Posterior vena cava (tissue), 2 donors: ENCODE measurements at places on chromosomes 1 and 21. TPM values are rescaled to one million over a fixed set of nuclear protein-coding genes. Genes with fewer than 3 reads are reported as not detected.

GRCh38 chr1:159008744-159009188 is 941 bp upstream of the IFI16 start:
- no peak for DNase-seq

DNA sequence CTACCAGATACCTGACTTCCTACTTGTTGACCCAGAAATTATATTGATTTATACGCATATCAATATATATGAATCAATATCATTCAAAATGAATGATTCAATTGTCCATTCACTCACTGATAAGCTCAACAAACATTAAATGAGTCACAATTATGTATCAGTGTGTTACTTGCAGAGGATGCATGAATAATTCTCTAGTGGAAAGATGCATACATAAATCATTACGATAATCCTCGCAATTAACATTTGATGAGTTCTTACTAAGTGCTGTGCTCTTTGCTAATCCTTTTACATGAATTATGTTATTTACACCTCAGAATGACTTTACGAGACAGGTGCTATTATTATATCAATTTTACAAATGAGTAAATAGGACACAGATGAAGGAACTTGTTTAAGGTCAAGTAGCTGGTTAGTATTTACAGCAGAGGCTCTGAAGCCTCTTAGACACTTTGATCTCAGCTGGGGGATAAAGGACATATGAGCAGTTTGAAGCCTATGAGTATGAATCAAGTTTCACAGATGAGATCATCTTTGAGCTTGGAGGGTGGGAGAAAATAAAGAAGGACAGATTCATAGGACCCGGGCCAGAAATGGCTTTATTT is 112.8 kb upstream of the ADAMTS5 start:
- no peak for DNase-seq

- DNase-seq = no peak
Measured at GRCh38 chr1:11847667-11848372, at the start of gene NPPA. Gene NPPA, minus strand, starts transcription at chr1:11847783. Its CDS starts 99 bp downstream, at chr1:11847684.

DNA sequence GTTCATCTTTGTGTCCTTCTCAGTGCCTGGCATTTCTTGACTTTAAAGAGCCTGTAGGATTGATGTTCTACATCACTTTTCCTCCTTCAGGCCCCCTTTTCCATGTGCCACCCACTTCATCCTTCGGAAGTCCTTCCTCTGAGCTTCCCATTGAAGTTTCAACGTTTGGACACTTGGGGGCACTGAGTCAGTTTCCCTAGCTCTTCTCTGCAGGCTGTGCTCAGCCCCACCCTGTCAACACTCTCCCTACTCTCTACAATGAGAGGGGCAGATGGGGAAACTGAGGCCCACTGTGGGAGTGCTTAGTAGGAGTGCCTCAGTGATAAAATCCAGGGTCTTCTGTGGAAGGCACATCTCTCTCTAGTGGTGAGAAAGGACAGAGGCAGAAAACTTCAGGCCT is 11.9 kb downstream of the KCNJ10 start:
- DNase-seq = no peak

- DNase-seq = no peak
Measured at GRCh38 chr1:9086796-9087195, 17.4 kb upstream of the SLC2A5 start.

GRCh38 chr1:222539951-222540597 is 7.8 kb downstream of the HHIPL2 start:
- DNase-seq = no peak

DNA sequence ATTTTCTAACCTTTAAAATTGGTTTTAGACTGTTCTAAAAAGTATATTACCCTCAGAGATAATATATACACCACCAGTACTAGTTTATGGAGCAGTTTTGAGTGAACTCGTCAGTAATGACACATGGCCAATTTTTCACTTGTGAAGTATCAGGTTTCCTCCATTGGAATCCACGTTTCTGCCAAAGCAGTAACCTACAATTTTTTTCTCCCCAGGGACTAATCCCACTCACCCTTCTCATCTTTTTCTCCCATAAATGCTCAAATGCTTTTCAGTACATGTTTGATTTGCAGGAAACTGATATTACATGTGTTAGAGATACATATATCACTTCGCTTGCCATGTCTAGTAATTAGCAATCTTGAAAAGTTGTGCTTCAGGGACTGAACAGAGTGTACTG is 94.1 kb downstream of the COL24A1 start:
- no peak for DNase-seq

DNA sequence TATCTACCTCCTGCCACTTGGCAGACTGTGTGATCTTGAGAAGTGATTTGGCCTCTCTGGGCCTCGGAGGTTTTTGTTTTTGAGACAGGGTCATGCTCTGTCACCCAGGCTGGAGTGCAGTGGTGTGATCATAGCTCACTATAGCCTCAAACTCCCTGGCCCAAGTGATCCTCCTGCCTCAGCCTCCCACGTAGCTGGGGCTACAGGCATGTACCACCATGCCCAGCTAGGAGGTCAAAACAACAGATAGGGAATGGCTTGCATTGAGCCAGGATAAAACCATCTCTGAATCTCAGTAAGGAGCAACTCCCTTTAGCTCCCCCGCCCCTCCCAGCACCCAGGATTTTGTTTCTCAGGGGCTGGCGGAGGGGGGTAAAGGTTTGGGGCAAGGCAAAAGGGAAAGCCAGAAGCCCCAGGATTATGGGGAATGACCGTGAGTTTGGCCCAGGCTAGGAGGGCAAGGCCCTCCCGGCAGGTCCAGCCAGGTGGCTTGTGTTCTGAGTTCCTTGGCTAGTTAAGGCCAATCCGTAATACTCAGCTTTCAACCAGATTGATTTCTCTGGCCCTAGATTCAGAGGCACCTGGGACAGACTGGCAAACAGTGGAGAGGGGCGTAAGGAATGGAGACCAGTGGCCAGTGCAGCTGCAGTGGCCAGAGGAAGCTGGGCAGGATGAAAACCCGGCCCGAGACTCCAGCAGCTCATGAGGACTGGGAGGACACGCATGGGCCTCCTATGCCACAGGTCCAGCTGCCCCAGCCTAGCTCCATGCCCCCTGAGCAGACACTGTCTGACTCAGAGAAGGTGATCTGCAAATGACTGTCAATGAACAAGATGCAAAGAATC is 130.1 kb downstream of the DMRTB1 start:
- peak; percentile 70 for DNase-seq

- DNase-seq = no peak
Measured at GRCh38 chr1:232174306-232174705, 455.6 kb downstream of the SIPA1L2 start.

GRCh38 chr1:39153684-39154083 is 50.8 kb upstream of the MACF1 start:
- no peak for DNase-seq

GRCh38 chr1:36760081-36760480 is 274.2 kb downstream of the GRIK3 start:
- DNase-seq = peak; percentile 66

DNA sequence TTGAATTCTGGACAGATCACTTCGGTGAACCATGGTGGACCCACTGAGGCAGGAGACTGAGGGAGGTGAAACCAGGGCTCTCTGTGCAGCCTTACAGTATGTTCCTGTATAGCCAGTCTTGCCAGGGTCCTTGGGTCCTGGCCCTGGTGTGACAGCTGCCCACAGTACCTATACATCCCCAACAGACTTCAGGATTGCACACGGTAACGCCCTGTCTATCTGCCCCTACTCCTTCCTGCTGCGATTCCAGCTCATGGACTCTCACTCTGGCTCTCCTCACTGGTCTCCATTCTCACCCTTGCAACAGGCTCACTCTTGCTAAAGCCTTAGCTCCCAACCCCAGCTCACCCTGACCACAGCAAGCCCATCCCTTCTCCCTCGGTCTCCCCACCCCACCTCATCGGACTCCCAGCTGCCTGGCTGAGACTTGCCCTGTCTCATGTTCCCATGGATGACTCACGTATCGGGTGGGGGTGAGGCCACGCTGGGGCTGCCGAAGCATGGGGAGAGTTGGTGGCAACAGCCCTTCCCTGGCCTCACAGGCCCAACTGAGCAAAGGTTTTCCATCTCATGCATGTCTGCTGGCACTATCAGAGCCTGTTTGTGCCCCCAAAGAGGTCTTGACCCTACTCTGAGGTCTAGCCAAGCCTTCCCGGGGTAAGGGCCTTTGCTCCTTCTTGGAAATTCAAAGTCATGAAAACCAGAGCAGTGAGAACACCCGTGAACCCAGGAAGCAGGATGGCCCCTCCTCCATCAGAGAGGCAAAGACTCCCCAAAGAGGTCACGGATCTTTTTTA is 7.1 kb downstream of the PHLDA3 start:
- DNase-seq = peak; percentile 96

- no peak for DNase-seq
Measured at GRCh38 chr1:6580119-6580592, 362 bp downstream of the ZBTB48 start.

- DNase-seq = no peak
Measured at GRCh38 chr1:207001492-207002245, 30.9 kb downstream of the C1orf116 start.

DNA sequence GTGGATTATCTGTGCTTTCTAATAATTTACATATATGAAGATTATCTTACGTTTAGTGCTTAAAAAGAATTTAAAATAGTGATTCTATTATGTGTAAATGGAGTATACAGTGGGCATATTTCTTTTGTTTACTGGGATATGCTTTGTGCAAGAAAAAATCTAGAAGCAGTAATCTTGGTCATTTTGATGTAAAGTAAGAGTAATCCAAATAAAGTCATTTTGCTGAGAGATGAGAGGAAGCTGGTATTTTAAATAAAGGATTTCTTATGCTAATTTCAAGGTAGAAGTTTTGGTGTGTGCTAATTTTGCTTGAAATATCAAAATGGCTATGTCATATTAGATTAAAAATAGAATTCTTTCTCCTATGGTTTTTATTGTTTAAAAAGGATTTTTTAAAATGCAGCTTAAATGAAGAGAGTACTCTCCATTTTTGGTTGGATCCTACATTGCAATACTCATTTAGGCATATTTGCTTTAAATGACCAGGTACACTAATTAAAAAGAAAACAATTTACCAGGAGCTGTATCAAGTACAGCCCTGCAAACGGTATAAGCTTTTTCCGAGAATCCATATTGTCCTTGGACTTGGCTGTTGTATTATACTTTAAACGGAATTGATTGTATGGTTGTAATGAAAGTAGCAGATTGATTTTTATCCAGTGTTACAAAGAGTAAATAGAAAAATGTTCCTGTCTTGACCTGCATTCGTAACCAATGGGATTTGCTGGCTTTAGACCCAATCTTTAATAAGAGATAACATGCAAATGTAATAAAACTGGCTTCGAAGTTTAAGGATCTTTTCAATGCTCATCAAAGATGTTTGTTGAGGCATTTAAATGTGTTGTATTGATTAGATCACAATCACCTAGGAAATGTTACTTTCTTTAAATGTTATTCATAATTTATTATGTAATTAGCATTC is 574.7 kb downstream of the USP25 start:
- no peak for DNase-seq

DNA sequence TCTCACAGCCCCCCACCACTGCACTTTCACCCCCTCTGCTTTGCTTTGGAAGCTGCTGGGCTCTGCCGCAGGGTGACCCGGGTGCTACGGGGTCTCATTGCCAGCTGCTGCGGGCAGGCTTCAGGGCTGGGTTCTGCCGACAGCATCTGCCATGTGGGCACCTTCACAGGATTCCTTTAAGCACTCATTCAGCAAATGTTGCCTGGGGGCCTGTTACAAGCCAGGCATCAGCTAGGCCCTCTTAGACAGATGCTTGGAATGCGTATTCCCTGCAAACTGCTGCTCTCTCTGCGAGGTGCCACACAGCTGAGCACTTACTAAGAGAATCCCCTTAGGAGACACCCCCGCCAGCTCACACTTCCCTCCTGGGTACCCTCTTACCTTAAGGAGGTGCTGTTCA is 29.2 kb downstream of the COL16A1 start:
- DNase-seq = no peak

- no peak for DNase-seq
Measured at GRCh38 chr21:40685141-40685540, 161.8 kb downstream of the DSCAM start.

DNA sequence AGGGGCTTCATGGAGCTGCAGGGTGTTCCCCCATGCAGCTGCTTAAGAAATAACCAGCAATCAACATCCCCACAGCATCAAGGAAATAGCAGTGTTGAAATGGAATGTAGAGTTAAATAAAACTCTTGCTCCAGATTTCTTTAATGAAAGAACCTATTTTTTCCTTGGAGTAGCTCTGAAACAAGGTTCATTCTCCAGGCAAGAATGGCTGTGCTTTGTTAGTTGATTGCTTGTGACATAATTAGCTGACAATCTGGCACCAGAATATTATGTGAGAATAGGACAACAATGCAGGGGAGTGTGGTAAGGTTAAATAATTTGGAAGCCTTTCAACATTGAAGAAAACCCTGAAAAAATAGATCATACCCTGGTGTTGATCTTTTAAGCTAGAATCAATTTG is 254.2 kb upstream of the RRP15 start:
- DNase-seq = no peak

DNA sequence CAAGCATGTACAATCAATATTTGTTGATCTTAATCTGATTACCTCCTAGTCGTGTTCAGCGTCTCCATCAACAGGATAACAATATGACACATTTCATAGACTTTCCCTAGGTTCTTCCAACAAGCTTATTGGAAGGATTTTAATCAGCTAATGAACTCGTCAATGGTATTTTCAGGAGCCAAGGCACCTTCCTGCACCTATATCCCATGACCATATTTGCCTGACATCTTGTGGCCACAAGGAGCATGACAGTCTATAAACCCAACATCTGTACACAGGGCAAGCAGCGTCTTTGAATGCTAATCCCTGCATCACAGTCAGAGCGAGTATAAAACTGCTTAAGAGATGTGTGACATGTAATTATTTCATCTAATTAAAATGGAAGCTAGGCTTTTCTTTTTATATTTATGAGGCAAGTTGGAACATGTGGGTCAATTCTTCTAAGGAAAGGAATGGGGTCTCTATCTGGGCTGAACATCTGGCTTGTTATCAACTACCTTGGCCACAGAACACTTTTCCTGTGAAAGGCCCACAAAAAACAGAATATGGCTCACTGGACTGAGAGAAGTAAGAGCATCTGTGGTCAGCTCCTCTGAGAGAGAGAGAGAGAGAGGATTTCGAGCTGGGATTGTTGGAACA is 388.8 kb downstream of the NTNG1 start:
- no peak for DNase-seq

- no peak for DNase-seq
Measured at GRCh38 chr1:49111931-49112330, 335.2 kb upstream of the BEND5 start.

GRCh38 chr1:51342591-51343206 is 12.3 kb upstream of the TTC39A start:
- DNase-seq = no peak

- DNase-seq = no peak
Measured at GRCh38 chr1:208238710-208239472, 5.3 kb downstream of the PLXNA2 start.

The TAL1 gene
- total RNA-seq = 8.7 TPM

The MIXL1 gene
- total RNA-seq = not detected

The C4BPB gene
- total RNA-seq = 3.3 TPM

The DPH2 gene
- 13.5 TPM for total RNA-seq

The NBPF6 gene
- not detected for total RNA-seq
